ENCODE measurements at places on chromosomes 2 and 18.

GRCh38 chr2:30920511-30920910, 113.3 kb upstream of the CAPN13 start:
- no peaks in the 10 kb centered on the region for H3K27me3 ChIP-seq
- H3K36me3 ChIP-seq: no peaks in the 10 kb centered on the region
- H3K4me3 ChIP-seq: no peak overlapping the region
- no peak for DNase-seq
- no peaks in the 10 kb centered on the region for H3K4me1 ChIP-seq
- no peak overlapping the region for H3K27ac ChIP-seq

GRCh38 chr2:230899287-230899686, 25.8 kb downstream of the GPR55 start:
- peaks cover 25% of the 10 kb centered on the region for H3K4me1 ChIP-seq
- H3K4me3 ChIP-seq: no peak overlapping the region
- H3K36me3 ChIP-seq: no peaks in the 10 kb centered on the region
- DNase-seq: peak; percentile 4
- H3K27ac ChIP-seq: no peak overlapping the region

GRCh38 chr2:43745457-43745856, 28.4 kb upstream of the DYNC2LI1 start:
- no peaks in the 10 kb centered on the region for H3K36me3 ChIP-seq
- H3K27me3 ChIP-seq: no peaks in the 10 kb centered on the region
- H3K4me1 ChIP-seq: no peaks in the 10 kb centered on the region
- H3K4me3 ChIP-seq: no peak overlapping the region
- no peak for DNase-seq

DNA sequence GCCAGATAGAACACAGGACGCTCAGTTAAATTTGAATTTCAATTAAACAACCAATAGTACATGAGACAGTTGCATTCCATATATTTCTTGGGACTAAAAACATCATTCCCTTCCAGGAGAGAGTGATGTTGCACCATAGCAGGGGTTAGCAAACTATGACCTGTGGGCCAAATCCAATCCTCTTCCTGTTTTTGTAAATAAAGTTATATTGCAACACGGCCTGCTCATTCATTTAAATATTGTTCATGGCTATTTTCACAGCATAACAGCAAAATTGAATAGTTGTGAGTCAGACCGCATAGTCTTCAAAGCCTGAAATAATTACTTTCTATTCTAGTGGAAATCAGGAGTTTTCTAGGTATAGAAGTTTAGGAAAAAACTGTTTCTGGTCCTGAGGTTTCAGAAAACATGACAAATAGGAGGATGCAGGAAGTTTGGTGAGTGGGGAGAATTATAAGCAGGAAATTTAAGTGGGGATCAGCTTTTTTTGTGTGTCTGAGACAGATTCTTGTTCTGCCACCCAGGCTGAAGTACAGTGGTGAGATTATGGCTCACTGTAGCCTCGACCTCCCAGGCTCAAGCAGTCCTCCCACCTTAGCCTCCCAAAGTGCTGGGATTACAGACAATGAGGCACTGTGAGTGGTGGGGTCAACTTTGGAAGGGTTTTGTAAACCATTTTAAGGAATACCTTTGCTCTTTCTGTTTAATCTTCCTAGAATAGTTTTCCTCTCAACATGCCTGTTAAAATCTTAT, 131.5 kb downstream of the SOCS6 start:
- H3K4me3 ChIP-seq: no peak overlapping the region
- H3K27me3 ChIP-seq: no peaks in the 10 kb centered on the region
- no peaks in the 10 kb centered on the region for H3K4me1 ChIP-seq
- DNase-seq: no peak
- no peaks in the 10 kb centered on the region for H3K36me3 ChIP-seq

DNA sequence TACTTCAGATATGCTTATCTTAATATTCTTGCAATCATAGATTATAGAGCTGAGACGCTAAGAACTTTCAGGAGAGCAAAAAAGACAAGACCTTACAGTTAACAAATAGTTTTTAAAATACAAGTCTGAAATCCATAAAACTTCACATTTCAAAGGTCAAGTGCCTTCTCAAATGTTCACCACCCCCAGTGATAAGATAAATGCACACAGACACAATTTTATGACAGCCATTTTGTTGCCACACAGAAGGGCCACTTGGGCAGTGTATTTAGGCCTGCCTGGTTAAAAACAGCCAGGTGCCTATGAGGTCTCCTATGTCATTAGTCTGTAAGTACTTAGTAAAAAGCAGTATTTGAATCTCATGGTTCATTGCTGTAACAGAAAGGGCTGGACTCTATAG, 8.1 kb upstream of the PSTPIP2 start:
- H3K36me3 ChIP-seq: peaks cover 43% of the 10 kb centered on the region
- H3K27me3 ChIP-seq: no peaks in the 10 kb centered on the region
- no peaks in the 10 kb centered on the region for H3K4me1 ChIP-seq
- no peak overlapping the region for H3K4me3 ChIP-seq
- H3K27ac ChIP-seq: no peak overlapping the region

- peaks cover 11% of the 10 kb centered on the region for H3K27me3 ChIP-seq
- peaks cover 6% of the 10 kb centered on the region for H3K36me3 ChIP-seq
- peak; percentile 70 for DNase-seq
- peaks cover 72% of the 10 kb centered on the region for H3K4me1 ChIP-seq
- peak overlapping the region; percentile 64 for H3K27ac ChIP-seq
Observed at GRCh38 chr2:86787736-86788135, 3.0 kb downstream of the CD8A start.

DNA sequence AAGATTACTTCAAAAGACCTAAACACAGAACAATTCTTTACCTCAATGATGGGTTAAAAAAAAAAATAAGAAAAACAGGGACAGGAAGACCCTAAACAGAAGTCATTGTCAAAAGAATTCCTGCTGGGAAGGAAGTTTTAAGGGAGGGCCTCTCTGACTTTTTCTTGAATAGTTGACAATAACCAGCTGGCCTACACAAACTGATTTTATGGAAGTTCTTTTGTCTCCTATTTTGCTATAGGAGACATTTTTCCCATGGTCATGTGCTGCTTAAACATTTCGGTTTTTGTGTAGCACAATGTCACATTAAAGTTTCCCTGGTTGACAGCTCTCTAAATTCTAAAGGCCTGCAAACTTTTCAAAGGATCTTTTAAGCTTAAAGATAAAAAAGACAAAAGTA, 55.3 kb downstream of the RFTN2 start:
- H3K36me3 ChIP-seq: no peaks in the 10 kb centered on the region
- H3K27ac ChIP-seq: no peak overlapping the region
- no peak for DNase-seq

GRCh38 chr2:122815120-122815519, 1059.7 kb downstream of the TSN start:
- no peaks in the 10 kb centered on the region for H3K4me1 ChIP-seq
- no peaks in the 10 kb centered on the region for H3K36me3 ChIP-seq
- H3K27ac ChIP-seq: no peak overlapping the region
- no peaks in the 10 kb centered on the region for H3K27me3 ChIP-seq
- no peak for DNase-seq

DNA sequence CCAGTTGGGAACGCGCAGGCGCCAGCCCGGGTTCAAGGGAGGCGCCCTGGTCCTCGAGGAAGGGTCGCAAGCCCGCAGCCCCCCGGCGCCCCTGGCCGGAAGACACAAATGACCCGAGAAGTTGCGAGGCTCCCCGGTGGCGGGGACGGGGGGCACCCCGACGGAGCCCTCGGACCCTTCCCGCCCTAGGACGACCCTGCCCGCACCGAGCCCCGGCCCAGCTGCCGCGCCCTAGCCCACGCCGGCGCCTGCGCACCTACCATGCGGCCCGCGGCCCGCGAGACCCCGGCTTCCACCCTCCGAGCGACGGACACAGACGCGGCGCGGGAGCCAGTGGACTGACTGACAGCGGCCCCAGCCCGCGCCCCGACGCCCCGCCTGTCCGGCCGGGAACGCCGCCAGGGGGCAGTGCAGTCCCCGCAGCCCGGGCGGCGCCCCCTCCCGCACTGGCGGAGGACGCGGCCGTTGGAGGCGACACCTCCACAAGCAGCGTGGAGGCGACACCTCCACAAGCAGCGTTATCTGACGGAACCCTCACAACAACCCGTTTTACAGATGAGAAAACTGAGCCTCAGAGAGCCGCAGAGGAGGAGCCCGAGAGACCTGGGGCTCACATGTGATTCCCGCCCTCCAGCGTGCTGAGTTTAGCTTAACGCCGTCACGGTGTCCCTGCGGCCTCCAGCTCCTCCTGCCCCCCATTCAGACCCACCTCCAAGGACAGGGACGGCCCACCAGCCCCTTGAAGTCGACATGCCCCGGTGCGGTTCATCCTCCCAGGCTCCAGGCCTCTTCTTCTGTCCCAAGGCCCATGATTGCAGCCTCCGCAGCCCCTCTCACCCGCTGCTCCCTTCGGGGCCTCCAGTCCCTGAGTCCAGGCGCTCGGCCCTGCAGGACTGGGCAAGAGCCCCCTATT, at the start of gene NMUR1:
TSS of gene NMUR1 (minus strand) at position 347 of the 913 bp plus-strand sequence. CDS start at position 263, 84 bp downstream.
- peaks cover 5% of the 10 kb centered on the region for H3K36me3 ChIP-seq
- peaks cover 66% of the 10 kb centered on the region for H3K4me1 ChIP-seq
- peak within 1 kb of the TSS; percentile 61 for H3K4me3 ChIP-seq
- H3K27ac ChIP-seq: peak within 1 kb of the TSS; percentile 81

GRCh38 chr2:15243762-15244161, 317.4 kb downstream of the NBAS start:
- no peak for DNase-seq
- no peaks in the 10 kb centered on the region for H3K27me3 ChIP-seq
- H3K4me3 ChIP-seq: no peak overlapping the region
- H3K4me1 ChIP-seq: peaks cover 3% of the 10 kb centered on the region
- no peak overlapping the region for H3K27ac ChIP-seq

- no peaks in the 10 kb centered on the region for H3K4me1 ChIP-seq
- DNase-seq: no peak
- no peak overlapping the region for H3K4me3 ChIP-seq
- no peak overlapping the region for H3K27ac ChIP-seq
- H3K36me3 ChIP-seq: no peaks in the 10 kb centered on the region
Observed at GRCh38 chr2:54471221-54471711, 15.1 kb downstream of the SPTBN1 start.

DNA sequence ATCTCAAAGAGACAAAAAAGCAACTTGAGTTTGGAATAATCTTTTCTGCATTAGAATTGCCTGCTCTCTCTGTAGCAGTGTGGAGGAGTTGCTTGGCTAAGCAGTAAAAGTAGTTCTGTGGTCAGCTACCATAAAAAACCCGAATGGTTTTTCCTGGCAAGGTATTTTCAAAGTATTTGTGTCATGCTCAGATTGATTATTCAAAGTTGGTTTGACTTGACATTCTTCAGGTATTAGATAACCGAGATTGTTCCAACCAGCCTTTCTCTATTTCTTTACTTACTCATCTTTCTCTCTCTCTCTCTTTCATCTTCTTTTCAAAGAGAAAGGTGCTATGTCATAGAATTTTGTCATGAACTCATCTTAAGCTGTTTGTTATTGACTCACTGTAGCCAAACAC, 404.9 kb downstream of the CPS1 start:
- no peak overlapping the region for H3K27ac ChIP-seq
- DNase-seq: no peak
- no peaks in the 10 kb centered on the region for H3K36me3 ChIP-seq
- H3K4me3 ChIP-seq: no peak overlapping the region

DNA sequence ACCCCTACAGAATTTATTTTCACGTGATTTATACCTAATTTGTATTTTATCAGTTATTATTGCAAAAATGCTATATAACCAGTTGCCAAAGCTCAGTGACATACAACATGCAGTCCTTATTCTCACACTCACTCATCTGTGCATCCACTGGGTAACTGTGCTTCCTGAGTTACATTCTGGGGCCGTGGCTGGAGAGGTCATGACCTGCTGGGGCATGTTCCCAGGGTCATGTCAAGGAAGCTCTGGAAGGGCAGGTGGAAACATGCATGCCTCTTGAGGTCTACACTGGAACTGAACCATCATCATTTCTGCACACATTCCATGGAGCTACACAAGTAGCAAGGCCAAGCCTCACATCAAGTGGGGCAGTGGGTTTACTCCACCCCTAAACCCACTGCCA, 715.5 kb downstream of the CNTNAP5 start:
- DNase-seq: no peak
- H3K4me1 ChIP-seq: no peaks in the 10 kb centered on the region

GRCh38 chr2:52017646-52018235, 985.8 kb upstream of the NRXN1 start:
- no peaks in the 10 kb centered on the region for H3K36me3 ChIP-seq
- no peak for DNase-seq
- no peaks in the 10 kb centered on the region for H3K27me3 ChIP-seq
- H3K4me1 ChIP-seq: no peaks in the 10 kb centered on the region
- no peak overlapping the region for H3K4me3 ChIP-seq

DNA sequence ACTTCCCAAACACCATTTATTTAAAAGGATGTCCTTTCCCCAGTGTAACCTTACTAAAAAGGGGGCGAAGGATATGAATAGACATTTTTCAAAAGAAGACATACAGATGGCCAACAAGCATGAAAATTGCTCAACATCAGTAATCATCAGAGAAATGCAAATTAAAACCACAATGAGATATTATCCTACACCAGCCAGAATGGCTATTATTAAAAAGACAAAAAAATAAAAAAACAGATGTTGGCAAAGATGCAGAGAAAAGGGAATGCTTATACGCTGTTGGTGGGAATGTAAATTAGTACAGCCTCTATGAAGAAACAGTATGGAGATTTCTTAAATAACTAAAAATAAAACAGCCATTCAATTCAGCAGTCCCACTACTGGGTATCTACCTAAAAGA, 142.3 kb upstream of the NT5C1B start:
- no peaks in the 10 kb centered on the region for H3K36me3 ChIP-seq
- H3K27ac ChIP-seq: no peak overlapping the region

DNA sequence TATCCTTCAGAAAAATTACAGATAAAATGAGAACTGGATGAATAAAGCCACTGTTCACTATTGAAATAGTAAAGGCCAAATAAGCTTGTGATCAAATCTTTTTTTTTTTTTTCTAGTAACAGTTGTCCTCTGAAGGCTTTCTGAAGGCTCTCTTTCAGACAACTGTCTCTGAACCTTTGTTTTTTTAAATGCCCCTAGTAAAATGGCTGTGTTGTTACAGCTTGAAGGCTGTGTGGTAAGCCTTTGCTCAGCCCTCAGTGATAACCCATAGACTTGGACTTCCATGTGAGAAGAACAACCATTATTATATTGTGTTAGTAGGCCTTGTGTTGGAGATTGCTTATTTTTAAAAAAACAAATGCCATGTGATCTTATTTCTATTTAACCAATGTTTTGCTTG, 17.6 kb downstream of the FMNL2 start:
- no peak for DNase-seq
- no peaks in the 10 kb centered on the region for H3K27me3 ChIP-seq
- H3K36me3 ChIP-seq: no peaks in the 10 kb centered on the region
- H3K4me1 ChIP-seq: no peaks in the 10 kb centered on the region
- no peak overlapping the region for H3K27ac ChIP-seq

All from natural killer cell (primary cell).